ENCODE measurements at places on chromosomes 7 and 10.

DNA sequence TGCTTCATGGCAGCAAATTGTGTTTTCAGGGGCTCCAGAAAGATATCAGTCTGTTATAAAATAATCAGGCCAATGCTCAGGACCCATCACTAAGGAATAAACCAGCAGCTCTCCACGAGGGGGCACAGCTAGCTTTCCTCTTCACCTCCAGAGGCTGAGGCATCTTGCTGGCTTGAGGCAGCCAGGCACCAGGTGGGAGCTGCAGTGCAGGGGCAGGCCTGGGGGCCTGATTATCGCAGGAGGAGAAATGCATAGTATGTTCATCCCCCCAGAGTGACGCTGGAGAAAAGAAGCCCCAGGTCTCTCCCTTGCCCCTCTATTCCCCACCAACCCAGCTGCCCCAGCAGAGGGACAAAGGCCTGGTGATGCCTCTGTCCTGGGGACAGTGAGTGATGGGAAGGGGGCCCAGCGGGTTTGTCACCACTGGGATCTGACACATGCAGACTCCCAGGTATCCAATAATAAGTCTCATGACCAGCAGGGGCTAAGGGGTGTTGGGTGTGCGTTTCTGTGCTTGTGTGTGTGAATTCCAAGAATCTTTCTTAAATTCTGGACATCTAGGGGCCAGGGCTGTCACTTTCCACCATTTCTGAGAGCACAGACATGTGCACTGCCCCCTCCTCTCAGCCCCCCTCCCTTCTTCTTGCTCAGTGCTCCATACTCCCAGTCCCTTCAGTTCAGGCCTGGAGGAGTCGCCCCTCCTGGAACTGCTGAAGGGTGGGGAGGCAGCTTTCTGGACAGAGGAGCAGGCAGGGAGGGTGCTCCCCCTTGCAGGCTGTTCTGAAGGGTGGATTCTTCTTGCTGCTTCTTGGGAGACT lies 128.1 kb upstream of the FAM20C start:
- peak; percentile 20 for DNase-seq

GRCh38 chr7:72038022-72038732 lies 374.0 kb downstream of the CALN1 start:
- DNase-seq, result no peak

GRCh38 chr10:91978585-91978984 lies 55.0 kb downstream of the BTAF1 start:
- no peak for DNase-seq

GRCh38 chr7:11707606-11708193 lies 124.3 kb downstream of the THSD7A start:
- no peak for DNase-seq

GRCh38 chr10:43203448-43204041 lies 63.3 kb downstream of the RASGEF1A start:
- peak; percentile 17 for DNase-seq

DNA sequence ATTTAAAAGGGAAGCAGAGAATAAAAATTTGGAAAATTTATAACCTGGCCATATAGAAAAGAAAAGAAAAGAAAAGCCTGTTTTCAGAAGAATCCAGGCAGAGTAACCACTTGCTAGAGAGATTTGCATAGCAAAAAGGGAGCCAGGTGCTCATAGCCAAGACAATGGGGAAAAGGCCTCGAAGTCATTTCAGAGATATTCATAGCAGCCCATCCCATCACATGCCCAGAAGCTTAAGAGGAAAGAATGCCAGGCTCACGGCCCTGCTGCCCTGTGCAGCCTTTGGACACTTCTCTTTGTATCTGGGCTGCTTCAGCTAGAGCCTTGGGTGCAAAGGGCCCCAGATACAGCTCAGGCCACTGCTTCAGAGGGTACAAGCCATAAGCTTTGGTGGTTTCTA lies 159.8 kb downstream of the CCDC7 start:
- no peak for DNase-seq

DNA sequence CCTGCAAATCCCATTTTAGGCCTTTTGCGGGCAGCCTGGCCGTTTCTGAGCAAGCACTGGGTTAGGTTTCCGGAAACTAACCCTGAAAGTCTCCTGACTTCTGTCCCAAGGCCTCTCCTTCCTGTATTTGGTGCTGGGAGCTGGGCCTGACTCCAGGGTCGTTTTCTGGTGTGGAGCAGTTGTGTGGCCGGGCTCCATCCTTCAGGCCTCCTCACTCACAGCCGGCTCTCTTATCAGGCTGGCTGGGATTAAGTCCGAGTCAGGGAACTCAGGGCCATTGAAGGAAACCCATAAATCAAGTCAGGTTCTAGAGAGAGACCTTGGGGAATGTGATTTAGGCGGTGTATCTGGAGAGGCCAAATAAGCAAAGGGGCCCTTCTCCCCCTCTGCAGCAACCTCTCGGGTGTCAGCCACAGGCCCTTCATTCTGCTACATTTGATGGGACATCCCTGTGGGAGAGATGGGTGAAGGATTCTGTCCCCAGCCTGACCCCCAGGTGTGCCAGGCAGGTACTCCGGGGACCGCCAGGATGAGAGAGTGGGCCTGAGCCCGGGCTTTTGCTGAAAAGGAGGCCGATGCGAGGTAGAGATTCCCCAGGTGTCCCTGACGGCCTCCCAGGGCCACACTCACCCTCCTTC lies 3.3 kb downstream of the GATA3 start:
- no peak for DNase-seq

DNA sequence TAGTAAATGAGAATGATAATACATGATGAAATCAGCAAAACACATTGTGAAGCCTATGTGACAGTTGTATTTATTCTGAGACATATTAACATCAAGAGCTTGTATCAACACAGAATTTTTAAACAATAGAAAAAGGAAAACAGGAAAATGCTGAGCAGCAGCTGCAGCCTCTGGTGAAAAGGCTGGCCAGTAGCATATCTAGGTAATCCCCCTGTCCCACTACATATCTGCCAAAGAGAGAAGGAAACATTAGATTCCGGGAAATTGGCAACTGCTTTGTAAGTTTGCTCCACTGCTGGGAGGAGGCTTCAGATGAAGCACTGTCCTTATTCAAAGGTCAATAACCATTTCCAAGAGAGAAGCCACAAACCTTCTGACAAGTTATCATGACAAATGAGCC lies 89.4 kb downstream of the RALA start:
- DNase-seq, result no peak

- peak; percentile 17 for DNase-seq
Measured at GRCh38 chr7:128792471-128793180, 858 bp downstream of the CCDC136 start.

- peak; percentile 93 for DNase-seq
Measured at GRCh38 chr10:5684318-5684970, at the start of gene TASOR2. TASOR2 (plus strand) TSS chr10:5684838; CDS start chr10:5720643, 35,805 bp downstream.

GRCh38 chr7:28623105-28623730 lies 210.9 kb downstream of the CREB5 start:
- DNase-seq, result no peak

DNA sequence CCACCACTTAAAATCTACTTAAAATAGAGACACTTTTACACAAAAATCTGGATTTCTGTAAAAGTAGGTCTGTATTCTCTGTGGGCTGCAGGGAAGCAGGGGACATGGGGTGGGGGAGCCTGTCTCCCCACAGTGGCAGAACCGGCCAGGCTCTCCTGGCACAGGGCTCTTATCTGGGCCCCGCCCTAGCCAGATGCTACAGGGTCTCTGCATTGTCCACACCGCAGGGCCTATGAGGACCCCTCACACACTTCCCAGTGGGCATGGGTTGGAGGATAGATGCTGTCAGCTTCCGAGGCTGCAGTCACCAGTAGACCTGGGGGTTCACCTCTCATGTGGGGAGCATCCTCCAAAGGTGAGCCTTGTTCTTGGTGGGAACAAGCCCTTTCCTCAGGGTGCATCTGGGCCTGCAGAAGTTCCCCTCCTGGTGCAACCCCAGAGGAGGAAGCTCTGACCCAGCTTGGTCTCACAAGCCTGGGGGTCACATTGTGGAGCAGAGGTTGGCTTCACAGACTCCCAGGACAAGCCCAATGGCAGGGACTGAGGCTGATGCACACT lies 15.4 kb upstream of the MYL7 start:
- no peak for DNase-seq

DNA sequence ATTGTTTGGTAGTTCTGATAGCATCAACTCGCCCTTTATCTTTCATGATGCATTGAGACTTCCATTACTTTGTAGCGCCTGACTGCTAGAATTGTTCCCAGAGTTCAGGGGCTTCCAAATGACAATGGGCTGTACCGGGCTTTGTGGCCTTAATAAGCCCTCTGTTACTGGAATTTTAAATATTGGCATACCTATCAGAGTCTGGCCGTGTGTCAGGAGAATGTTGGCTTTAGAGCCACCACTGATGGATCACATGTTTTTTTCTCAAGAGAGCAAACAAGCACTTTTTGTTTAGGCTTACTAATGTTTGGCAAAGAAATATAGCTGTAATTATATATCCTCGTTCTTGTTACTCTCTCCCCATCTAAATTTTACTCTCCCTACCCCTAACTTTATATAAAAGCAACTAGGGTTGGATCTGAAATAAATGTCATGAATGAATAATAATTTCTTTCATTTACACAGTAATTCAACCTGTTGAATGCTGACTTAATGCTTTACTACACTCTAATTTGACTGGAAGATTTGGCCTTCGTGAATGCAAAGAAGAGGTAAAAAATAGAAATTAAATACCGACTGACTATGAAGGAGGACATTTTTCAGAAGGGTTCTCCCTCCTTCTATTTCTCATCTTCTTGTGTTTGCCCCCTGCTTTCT lies 396.7 kb downstream of the AUTS2 start:
- DNase-seq, result no peak

DNA sequence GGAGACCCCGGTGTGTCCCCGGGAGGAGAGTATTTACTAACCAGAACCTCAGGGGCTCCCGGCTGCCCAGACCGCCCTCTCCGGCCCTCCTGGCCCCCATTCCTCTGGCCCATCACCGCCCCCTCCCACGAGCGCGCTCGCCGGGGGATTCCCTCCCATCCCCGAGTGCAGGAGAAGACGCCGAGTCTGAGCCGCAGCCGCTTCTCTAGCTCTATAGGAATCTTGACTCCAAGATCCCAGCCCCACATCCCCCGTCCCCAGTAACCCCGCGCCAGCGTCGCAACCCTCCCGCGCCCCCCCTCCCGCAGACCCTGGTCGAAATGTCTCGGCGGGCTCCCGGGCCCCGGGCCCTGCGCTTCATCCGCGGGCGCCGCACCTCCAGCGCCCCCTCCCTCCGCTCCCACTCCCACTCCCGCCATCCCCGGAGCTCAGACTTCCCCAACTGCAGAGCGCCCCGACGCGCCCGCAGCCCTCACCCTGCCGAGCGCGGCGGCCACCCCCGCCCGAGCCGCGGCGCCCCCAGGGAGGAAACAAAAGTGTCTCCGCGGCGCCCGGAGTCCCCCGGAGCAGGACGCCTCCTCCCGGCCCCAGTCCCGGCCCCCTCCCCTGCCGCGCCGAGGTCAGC lies 541 bp downstream of the ELMO1 start:
- no peak for DNase-seq

DNA sequence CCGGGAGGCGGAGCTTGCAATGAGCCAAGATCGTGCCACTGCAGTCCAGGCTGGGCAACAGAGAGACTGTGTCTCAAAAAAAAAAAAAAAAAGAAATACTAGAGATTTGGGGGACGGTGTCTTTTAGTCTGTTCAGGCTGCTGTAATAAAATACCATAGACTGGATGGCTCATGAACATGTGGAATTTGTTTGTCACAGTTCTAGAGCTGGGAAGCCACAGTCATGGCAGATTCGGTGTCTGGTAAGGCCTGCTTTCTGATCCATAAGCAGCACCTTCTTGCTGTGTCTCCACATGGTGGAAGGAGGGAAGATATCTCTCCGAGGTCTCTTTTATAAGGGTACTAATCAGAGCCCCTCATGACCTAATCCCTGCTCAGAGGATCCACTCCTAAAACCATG lies 102.7 kb upstream of the MKLN1 start:
- no peak for DNase-seq

GRCh38 chr7:51315393-51316261 lies 982 bp downstream of the COBL start:
- DNase-seq, result peak; percentile 81

DNA sequence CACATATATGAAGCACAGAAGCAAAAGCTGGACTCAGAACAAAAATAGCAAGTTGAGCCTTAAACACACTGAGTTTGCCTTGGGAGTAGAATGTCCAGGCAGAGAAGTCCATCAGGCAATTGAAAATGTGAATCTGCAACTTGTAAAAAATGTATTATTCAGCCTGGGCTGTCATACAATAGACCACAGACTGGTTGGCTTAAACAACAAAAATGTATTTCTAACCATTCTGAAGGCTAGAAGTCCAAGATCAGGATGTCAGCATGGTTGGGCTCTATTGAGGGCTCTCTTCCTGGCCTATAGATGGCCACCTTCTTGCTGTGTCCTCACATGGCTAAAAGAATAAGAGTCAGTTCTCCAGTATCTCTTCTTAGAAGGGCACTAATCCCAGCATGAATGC lies 76.5 kb upstream of the CAPZA2 start:
- DNase-seq, result no peak

- no peak for DNase-seq
Measured at GRCh38 chr7:18287482-18287881, 208.1 kb upstream of the HDAC9 start.

- DNase-seq, result no peak
Measured at GRCh38 chr10:132910186-132910880, 32.0 kb downstream of the CFAP46 start.

- DNase-seq, result no peak
Measured at GRCh38 chr10:52004342-52004949, 305.1 kb upstream of the CSTF2T start.

Data from NCI-H526 (cell line).